ENCODE measurements at places on chromosomes 3 and 15.

GRCh38 chr15:48966595-48967301 is 3.0 kb upstream of the SHC4 start:
- DNase-seq: peak; percentile 10

DNA sequence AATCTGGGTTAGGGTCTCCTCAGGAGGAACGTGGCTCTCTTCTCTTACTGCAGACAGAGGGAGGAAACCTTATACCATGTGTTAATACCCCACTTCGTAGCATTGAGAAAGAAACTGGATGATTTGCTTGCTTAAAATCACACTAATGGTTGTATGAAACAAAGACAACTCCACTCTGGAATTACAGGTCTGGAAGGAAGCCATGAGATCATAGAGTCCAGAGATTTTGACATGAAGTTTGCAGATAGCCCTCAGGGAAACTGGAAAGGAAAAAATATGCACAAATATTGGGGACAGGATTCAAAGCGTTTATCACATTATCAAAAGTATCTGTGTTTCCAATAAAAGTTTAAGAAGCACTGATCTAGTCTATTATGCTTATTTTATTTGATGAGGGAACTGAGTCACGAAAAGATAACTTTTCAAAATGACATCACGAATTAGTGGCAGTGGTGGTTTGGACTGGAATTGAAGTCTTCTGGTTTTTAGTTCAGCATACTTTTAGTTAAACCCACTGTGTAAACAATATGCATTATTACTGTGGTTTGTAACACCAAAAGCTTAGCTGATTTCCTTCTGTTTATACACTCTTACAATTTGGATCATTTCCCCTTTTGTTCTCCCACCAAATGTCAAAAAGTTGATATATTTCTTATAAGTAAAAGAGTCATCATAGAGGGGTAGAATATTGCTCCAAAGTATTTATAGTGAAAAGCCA is 16.8 kb downstream of the FGF7 start:
- no peak for DNase-seq

GRCh38 chr15:38701149-38701548 is 136.5 kb upstream of the RASGRP1 start:
- no peak for DNase-seq

DNA sequence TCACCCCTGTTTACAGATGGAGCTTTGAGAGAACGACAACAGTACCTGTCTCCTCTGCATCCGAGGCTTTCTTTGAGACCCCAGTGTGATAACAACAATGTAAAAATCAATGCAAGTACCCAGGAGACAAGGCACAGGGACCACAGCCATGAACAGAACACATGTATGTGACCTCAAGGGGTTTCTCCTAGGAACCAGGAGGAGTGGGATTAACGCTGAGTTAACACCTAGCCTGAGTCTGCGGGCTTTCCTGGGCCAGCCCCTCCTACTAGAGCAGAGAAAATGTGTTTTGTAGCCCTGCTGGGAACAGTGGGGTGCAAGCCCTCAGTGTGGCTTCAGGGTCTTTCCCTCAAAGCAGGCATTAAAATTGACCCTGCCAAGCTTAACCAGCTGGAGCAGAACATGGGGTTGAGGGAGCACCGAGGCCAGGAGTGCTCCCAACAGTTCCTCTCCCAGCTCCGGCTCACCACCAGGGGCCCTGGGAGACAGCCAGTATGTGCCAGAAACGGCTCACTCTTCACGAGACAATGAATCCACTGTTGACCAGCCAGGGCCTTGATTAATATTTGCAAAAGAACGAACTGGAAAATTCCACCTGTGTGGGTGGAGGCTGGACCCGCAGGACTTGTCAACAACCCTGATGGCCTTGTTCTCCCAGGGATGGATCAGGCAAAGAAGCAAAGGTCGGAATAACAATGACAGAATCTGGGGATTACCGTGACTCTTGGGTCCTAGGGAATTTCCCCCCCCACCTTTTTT is 3.6 kb downstream of the CHDH start:
- no peak for DNase-seq

DNA sequence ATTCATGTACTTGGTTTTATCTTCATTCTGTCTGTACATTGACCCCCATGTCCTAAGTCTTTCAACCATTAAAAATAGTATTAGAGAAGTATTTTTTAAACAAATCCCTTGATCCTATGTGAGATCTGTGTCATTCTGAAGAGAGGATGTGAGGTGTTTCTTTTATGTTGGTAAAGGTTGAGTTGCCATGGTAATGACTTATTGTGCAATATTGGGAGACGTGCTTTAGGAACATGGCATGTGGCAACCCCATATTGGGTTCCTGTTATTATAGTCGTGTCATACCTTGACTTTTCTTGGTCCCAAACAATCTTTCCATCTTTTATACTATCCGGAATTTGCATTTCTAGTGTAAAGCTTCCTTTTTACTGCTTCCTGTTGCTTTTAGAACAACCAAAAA is 203.1 kb downstream of the KCNAB1 start:
- DNase-seq: no peak

GRCh38 chr15:52200831-52201365 is 9.7 kb upstream of the GNB5 start:
- DNase-seq: no peak

GRCh38 chr3:117603097-117603496 is 893.5 kb downstream of the TUSC7 start:
- no peak for DNase-seq

DNA sequence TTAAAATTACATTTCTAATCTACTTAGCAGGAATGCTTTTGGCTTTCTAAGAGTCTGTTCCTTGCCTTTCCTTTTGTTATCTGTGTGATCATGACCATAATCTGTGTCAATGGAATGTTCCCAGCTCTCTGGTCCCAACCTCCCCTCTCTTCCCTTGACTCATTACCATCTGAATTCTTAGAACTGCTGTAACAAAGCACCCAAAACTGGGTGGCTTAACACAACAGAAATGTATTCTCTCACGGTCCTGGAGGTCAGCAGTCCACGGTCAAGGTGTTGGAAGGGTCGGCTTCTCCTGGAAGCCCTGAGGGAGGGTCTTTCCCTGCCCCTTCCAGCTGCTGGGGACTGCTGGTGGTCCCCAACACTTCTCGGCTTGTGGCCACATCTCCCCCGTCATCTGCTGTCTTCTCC is 81.1 kb downstream of the LRRK1 start:
- DNase-seq: no peak

GRCh38 chr15:84834229-84834955 is 17.2 kb downstream of the ALPK3 start:
- DNase-seq: no peak

- DNase-seq: no peak
Measured at GRCh38 chr15:67049351-67050044, 15.9 kb upstream of the SMAD3 start.

- DNase-seq: no peak
Measured at GRCh38 chr3:197753263-197753662, 3.6 kb downstream of the FYTTD1 start.

GRCh38 chr3:194579091-194579606 is 54.1 kb downstream of the TMEM44 start:
- DNase-seq: no peak

GRCh38 chr15:97692301-97693015 is 268.0 kb upstream of the ARRDC4 start:
- no peak for DNase-seq

- DNase-seq: no peak
Measured at GRCh38 chr3:66270288-66270687, 49.5 kb downstream of the SLC25A26 start.

- no peak for DNase-seq
Measured at GRCh38 chr3:11558002-11558401, 85.7 kb downstream of the VGLL4 start.

- DNase-seq: no peak
Measured at GRCh38 chr3:24943961-24944360, 449.3 kb upstream of the THRB start.

GRCh38 chr3:113006359-113007056 is 15.7 kb downstream of the GTPBP8 start:
- DNase-seq: no peak

GRCh38 chr3:42900226-42901072 is 5.5 kb upstream of the ZNF662 start:
- DNase-seq: no peak

DNA sequence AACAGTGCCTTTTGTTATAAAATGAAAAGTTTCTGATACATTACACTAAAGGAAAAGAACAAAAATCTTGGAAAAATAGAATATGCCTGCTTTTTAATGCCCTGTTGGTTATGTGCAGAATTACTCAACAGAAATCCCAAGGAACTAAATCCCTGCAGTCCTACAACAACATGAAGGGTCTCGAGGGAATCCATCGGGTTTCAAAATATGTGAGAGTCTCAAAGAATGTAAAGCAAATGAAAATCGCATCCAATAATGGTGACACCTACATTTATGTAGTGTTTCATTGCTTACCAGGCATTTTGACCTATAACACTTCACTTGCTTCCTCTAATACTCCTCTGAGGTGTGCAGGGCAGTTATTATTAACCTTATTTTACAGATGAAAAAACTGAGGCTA is 411.3 kb downstream of the FOXP1 start:
- no peak for DNase-seq

Measured in activated T-cell treated with anti-CD3 and anti-CD28 coated beads for 4 hours (primary cell).